ENCODE measurements at places on chromosomes 6 and 20.

GRCh38 chr6:114955363-114955762 lies 612.5 kb upstream of the HS3ST5 start:
- no peak for DNase-seq

GRCh38 chr6:137233911-137234863 lies 15.0 kb upstream of the IFNGR1 start:
- DNase-seq, result no peak

- no peak for DNase-seq
These were observed 10.7 kb upstream of the PRR18 start for GRCh38 chr6:166318649-166319600.

DNA sequence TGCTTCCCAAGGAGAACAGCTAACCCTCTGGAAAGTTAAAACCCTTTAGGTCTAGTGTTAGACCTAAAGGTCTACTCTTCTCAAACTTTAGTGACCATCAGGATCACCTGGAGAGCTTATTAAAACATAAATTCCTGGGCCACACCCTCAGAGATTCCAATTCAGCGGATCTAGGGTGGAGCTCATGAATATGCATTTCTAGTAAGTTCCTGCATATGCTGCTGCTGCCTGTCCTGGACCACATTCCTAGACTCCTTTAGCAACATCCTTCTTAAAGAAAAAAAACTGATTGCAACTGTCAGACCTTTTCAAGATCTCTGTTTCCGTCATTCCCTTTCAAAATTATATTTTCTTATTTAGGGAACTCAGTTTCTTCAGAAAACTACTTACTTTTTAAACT lies 31.2 kb downstream of the SNAP25 start:
- DNase-seq, result no peak

DNA sequence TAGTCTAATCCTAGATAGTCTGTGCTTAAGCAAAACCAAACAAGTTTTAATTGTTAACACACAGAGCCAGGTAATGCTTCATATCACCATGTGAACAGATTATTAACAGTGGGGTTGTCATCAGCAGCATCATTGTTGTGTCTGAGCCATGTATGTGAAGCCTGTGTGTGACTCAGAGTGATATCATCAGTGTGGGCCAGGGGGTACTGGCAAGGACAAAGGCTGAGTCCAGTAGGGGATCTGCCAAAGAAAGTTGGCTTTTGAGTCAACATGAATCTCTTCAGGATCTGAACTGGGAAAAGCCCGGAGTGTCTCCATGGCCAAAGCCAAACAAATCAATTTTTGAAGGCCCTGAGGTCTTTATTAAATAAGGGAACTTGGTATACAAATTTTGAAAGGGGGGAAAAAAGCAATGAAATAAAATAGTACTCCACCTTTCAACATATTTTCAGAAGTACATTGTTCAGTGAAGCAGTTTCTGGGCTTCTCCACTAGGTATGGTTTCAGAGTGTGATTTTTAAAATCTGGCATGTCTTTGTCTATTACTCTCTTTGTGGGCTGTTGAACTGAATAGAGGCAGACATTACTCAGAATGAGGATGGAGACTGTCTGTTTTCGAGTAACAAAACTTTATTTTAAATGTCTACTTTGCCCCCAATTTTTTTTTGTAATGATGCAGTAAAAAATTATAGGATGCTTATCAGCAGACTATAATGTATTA lies 444.2 kb upstream of the JAG1 start:
- no peak for DNase-seq

DNA sequence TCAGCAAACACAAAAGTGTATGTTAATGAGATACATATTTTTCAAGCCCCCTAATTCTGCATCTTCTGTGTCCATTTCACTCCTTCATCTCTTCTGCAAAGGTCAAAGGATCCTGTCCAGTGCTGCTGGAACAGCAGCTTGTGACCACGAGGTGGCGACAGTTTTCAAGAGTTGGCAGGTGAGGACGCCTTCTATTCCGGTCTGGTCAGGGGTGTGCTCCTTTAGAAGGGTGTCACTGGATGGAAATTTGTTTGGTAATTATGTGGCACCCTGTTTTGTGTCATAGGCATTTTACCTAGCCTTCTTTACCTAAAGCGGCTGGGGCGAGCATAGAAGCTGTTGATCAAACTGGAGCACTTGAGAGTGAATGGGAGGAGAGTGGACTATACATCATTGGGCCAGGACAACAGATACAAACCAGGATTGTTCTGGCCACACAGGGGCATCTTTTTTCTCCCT lies 32.9 kb upstream of the ERVFRD-1 start:
- peak; percentile 72 for DNase-seq

Measured in activated CD4-positive, CD25-positive, alpha-beta regulatory T cell treated with anti-CD3 and anti-CD28 coated beads, Interleukin-2, amount 50 U/mL, for 72 hours (primary cell).